Nasal cavity respiratory epithelium epithelial cell of viscerocranial mucosa (primary cell): ENCODE measurements at places on chromosomes 7 and 10. TPM values are rescaled to one million over a fixed set of nuclear protein-coding genes. Genes with fewer than 3 reads are reported as not detected.

UPK3B gene
- 1.4 and 6.7 TPM in 2 replicates for total RNA-seq

EN2 gene
- total RNA-seq, result under 0.01 and 0.07 TPM in 2 replicates

LIPK gene
- 0.21 and 0.68 TPM in 2 replicates for total RNA-seq

MRLN gene
- total RNA-seq, result not detected in 2 replicates

PPA1 gene
- total RNA-seq, result 256 and 314 TPM in 2 replicates

TFR2 gene
- total RNA-seq, result under 0.01 and 0.14 TPM in 2 replicates

RBP3 gene
- total RNA-seq, result not detected in 2 replicates

SDK1 gene
- total RNA-seq, result 0.34 and 4.2 TPM in 2 replicates

RBM20 gene
- total RNA-seq, result under 0.01 and 0.57 TPM in 2 replicates
